ENCODE measurements at places on chromosomes 16 and 17.

GRCh38 chr16:49599704-49600103 is 226.1 kb downstream of the C16orf78 start:
- DNase-seq: no peak

- peak; percentile 13 for DNase-seq
Observed at GRCh38 chr16:6643080-6643686, 689.5 kb upstream of the RBFOX1 start.

DNA sequence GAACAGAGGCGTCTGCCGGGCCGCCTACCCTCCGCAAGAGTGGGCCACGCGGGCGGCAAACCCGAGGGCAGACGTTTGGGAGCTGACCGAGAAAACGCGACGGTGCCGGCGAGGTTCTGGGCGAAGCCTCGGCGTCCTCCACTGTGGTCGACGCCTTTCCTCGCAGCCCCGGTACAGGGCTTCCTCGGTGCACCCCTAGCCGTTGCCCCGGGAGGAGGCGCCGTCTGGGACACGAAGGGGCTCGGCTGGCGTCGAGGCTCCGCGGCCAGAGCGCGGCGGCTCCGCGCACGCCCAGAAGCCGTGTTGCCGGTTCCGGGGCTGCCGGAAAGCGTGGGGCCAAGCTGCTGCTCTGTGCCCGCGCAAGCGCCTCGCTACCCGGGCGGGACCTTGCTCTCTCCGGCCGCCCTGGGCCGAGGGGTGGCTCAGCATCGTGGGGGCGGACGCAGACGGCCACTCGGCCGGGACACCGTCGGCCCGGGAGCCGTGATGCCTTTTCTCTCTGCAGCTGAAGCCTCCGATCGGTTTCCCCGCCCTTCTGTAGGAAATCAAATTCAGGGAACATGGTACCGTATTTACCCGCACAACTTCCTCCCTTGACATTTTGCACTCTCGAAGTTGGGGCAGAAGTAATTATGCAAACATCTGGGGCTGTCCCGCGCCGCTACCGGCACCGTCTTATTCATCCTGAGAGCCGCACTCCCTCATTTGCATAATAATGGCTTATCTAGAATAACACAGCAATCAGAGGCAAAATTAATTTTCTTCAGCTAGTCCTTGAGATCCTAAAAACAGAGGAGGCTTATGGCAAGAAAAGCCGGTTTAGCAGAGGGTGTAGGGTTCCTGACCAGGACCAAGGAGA is 7.3 kb upstream of the CBX8 start:
- DNase-seq: no peak

DNA sequence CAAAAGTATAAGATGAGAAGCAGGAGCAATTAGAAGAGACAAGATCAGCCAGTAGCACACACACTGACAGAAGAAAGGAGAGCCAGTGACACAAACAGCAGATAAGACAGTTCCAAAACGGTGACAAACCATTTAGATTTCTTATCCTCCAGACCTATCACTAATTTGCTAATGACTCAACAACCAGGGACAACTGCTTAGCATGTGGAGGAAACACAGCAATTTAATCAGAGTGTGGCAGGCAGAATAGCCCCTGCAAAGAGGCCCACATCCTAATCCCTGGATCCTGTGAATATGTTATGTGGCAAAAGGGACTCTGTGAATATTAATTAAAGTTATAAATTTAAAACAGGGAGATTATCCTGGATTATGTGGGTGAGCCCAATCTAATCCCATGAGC is 81.1 kb downstream of the CACNG1 start:
- DNase-seq: no peak
